Brain microvascular endothelial cell (primary cell): ENCODE measurements at places on chromosomes 7 and 10.
A peak's percentile ranks its signal among the peaks of the same experiment; 100 is the strongest.

DNA sequence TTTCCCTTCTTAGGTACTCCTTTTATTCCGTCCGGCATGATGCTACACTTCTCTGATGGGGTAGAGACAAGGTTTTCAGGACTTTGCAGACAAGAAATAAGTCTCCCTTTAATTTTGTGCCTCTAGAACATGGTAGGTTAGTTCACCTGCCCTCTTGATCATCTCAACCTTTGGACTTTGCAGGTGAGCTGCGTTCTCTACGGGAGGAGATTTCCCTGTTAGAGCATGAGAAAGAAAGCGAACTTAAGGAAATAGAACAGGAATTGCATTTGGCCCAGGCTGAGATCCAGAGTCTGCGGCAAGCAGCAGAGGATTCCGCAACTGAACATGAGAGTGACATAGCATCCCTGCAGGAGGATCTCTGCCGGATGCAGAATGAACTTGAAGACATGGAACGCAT, 9.2 kb downstream of the CCDC136 start:
- no peak for DNase-seq

- no peak for DNase-seq
Observed at GRCh38 chr10:133185916-133186315, 25.9 kb downstream of the KNDC1 start.

GRCh38 chr7:96649981-96650380, 59.7 kb downstream of the SEM1 start:
- no peak for DNase-seq

- no peak for DNase-seq
Observed at GRCh38 chr7:127594490-127594889, 954 bp downstream of the FSCN3 start.

GRCh38 chr10:20598590-20598989, 298.5 kb downstream of the NEBL start:
- DNase-seq = peak; percentile 95

- no peak for DNase-seq
Observed at GRCh38 chr7:92352009-92352408, 95.3 kb upstream of the GATAD1 start.

- no peak for DNase-seq
Observed at GRCh38 chr7:5296015-5296610, 13.4 kb downstream of the SLC29A4 start.

DNA sequence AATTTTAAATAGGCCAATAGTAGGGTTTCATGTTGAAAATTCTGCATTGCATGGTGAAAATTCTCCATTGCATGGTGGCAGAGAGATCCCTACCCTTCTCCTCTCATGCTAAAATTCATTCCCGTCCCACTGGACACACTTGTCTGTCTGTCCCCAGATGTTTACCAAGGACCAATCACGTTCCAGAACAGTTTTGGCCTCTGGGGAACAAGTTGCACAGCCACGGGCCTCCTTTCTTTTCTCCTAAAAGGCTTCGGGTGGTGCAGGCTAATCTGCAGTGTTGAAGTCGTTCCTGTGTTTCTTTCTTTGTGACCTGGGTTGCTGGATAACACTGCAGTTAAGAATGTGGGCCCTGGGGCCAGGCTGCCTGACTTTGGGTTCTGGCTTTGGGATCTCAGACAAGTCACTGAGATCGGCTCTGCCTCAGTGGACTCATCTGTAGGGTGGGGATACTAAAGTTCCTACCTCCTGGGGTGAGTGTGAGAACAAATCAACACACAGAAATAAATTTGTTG, 113.1 kb upstream of the FAM204A start:
- no peak for DNase-seq

- DNase-seq = no peak
Observed at GRCh38 chr10:33101392-33101787, 143.4 kb upstream of the ITGB1 start.

DNA sequence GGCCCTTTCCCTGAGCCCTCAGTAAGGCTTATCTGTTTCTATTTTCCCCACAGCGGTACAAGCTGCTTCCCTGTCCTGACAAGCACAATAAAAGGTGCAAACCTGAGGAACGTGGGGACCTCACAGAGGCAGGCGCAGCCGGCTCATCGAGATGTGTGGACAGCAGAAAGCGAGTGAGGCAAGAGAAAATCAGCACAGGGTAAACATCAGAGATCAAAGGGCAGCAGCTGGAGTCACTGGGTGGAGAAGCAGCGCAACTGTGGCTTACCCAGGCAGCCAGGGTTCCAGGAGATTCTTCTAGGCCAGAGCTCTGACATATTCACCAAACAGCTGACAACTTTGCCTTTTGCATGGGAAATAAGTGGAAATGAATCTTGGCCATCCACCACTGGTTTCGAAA, 212.6 kb downstream of the WDR11 start:
- no peak for DNase-seq

DNA sequence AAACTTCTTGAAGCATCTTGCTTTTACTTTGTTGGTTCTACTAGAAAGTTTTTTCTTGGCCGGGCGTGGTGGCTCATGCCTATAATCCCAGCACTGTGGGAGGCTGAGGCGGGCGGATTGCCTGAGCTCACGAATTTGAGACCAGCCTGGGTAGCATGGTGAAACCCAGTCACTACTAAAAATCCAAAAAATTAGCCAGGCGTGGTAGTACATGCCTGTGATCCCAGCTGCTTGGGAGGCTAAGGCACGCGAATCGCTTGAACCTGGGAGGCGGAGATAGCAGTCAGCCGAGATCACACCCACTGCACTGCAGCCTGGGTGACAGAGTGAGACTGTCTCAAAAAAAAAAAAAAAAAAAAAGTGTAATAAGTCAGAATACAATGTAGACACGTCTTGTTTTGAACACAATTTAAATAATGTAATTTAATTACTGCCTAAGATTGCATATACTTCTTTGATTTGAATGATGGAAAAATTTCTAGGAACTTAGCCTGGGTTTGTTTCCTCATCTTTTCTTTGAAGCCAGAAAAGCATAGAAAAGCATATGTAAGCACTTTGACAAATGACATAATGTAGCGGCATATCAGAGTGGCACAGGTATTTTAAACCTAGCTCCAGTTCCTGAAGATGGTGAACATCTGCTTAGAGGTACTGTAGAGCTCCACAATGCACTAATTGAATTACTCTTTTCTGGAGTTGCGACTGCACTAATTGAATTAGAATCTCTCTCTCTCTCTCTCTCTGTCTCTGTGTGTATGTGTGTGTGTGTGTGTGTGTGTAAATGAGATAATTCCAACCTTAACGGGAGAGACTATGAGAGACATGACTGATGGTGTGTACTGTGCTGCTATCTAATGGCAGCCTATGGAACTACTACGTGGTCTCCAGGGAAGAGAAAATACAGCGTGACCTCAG, 87.8 kb downstream of the BTRC start:
- peak; percentile 74 for DNase-seq

- no peak for DNase-seq
Observed at GRCh38 chr10:117260084-117260483, 19.2 kb downstream of the SLC18A2 start.

DNA sequence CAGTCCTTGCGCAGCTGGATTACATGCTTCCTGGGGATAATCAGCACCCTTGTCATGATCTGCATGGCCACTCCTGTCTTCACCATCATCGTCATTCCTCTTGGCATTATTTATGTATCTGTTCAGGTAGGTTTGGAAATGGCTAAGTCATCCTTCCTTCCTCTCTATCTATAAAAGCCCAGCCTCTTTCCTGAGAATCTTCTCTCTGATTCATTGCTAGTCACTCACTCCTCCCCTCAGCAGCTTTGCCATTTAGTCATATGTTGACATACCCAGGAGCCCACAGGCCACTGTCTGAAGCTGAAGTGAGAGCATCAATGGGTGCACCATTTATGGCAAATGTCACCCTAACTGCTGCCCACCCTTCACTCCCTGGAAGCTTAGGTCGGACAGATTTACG, 52.0 kb downstream of the ABCC2 start:
- DNase-seq = peak; percentile 84

DNA sequence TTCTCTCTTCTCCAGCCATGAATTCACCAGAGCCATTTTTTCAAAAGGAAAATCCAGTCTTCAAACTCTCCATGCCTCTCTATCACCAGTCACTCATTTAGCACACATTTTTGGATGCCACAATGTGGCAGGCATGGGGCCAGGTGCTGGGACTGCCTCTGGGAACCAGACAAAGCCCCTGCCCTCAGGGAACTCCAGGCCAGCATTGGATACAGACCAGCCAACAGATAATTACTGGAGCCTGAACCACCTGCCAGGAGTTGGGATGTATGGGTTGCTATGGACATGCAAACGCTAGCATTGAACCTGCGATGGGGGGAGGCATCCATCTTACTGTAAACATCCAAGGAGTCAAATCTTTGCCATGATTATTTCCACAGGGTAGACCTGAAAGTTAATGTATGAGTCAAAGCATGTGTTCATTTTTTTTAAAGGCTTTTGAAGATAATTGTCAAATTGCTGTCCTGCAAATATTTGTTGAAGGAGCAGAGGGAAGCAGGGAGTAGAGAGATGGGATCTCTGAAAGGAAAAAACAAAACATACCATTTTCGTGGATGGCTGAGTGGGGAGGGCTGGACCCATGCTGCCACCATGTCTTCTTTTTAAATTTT, 43.2 kb downstream of the SRRM3 start:
- DNase-seq = no peak

- no peak for DNase-seq
Observed at GRCh38 chr7:155071121-155071651, 1.1 kb downstream of the HTR5A start.

- no peak for DNase-seq
Observed at GRCh38 chr7:155806096-155806871, 6.0 kb downstream of the SHH start.

DNA sequence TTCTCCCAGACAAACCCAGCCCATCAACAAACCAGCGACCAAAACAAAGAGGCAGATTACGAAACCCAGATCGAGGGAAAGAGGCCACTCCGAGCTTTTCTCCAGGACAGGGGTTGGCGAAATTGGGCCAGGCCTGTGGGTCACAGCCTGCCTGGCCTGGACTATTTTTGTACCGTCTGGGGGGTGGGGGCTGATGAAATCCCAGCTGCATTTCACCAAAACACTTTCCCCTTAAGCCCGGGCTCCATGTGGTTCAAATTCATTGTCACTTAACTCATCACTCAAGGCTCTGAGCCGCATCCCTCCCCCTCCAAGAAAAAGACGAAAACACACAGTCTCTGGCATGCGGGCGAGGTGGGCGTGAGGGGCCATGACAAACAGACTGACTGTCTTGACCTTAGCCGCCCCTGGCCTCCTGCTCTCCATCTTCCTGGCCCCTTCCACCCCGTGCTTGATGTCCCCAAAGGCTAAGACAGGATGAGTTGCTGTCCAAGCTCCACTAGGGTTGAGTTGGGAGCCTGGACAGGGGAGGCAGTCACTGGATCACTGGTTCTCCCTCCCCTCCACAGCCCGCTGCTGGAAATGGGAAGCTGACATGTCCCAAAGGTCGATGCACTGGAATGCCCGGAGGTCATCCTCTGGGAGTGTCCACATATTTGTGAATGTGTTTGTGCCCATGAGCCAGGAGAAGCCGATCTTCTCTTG, 19.2 kb downstream of the TMEM270 start:
- DNase-seq = no peak

GRCh38 chr10:69939061-69939460, 113.6 kb upstream of the MACROH2A2 start:
- no peak for DNase-seq

- no peak for DNase-seq
Observed at GRCh38 chr7:107834401-107834800, 31.4 kb upstream of the SLC26A3 start.

GRCh38 chr10:116104210-116104932, 168.6 kb downstream of the GFRA1 start:
- DNase-seq = no peak

DNA sequence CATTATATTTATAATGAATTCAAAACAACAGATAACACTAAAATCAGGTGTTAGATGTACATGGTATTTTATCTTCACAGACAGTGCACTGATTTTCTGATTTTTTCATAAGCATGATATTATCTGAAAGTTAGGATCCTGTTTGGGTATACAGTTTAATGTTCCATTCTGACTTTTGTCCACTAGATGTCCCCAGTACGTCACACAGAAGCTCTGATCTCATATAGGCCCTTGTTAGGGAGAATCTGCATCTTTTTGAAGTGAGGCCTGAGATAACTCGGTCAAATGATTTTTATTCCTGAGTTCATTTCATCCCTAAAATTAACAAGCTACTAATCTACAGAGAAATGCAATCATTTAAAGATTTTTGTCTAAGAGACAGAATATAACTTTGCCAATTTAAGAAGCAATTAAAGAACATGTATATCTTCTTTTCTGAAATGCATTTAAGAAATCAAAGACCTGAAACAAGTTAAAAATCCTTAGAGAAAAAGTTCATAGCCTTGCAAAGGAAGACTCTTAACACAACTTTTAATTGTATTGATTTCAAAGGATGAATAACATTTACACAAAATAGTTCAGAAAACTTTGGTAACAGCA, 72.0 kb upstream of the TES start:
- peak; percentile 59 for DNase-seq

DNA sequence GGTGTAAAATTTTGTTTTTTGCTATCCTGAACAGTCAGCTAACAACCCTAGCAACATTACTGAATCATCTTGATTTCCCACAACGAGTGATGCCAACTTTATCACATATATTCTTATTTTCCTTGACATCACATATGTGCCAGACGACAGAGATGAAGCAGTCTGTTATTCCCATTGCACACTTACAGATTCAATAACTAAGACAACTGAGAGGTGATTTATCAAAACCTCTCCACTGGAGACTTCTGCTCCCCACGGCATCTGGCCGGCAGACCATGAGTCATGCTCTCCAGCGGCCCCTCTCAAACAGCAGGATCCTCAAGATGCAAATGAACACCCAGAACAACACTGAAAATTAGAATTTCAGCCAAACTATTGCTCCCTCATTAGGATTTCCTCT, 57.1 kb downstream of the AMPH start:
- peak; percentile 24 for DNase-seq

GRCh38 chr10:98301664-98302319, 33.8 kb upstream of the LOXL4 start:
- no peak for DNase-seq

- no peak for DNase-seq
Observed at GRCh38 chr7:20236790-20237189, 19.6 kb upstream of the MACC1 start.

GRCh38 chr7:141945356-141945755, 1.4 kb downstream of the CLEC5A start:
- DNase-seq = peak; percentile 60

GRCh38 chr7:121157885-121158590, 169.5 kb downstream of the CPED1 start:
- DNase-seq = no peak
